ENCODE measurements at places on chromosomes 5 and 9.

DNA sequence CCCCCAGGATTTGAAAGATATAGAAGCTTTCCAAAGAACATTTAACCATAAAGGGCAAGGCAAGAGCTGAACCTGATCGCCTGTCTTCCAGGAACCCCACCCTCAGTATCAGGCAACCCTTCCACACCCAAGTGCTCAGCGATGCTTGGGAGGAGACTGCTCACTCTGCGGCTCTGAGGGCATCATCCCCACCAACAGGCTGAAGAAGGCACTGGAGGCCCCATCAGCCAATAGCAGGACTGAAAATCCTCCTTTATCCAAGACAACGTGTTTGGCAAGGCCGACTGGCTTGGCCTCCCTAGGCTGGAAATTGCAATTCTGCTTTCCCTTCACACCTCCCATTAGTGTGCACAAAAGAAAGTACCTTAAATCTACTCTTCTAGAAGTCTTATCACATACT is 1.4 kb upstream of the PPP2CA start:
- DNase-seq = no peak

DNA sequence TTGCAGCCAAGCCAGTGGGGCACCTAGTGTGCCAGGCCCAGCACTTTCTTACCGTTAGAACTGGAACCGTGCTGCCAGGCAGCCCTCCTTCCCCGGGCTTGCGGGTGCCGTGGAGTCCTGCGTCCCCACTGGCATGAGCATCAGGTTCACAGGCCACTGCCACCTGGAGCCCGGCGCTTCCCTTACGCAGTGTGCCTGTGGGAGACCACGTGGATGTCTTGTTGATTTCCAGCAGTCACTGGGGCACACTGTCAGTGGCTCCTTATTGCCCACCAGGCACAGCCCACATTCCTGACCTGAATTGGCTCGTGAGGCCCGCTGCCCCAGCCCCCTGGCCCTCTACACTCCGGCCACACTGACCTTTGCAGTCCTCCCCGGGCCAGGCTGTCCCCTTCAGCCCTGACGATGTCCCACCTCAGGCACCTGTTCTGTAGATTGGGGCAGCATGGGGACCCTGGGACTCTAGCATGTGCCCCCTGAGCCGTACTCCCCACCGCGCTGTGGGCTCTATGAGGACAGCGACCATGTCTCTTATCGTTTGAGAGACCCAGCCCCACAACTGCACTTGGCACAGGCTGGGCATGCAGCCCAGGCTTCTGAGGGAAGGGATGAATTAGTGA is 10.4 kb upstream of the CEL start:
- DNase-seq = no peak

DNA sequence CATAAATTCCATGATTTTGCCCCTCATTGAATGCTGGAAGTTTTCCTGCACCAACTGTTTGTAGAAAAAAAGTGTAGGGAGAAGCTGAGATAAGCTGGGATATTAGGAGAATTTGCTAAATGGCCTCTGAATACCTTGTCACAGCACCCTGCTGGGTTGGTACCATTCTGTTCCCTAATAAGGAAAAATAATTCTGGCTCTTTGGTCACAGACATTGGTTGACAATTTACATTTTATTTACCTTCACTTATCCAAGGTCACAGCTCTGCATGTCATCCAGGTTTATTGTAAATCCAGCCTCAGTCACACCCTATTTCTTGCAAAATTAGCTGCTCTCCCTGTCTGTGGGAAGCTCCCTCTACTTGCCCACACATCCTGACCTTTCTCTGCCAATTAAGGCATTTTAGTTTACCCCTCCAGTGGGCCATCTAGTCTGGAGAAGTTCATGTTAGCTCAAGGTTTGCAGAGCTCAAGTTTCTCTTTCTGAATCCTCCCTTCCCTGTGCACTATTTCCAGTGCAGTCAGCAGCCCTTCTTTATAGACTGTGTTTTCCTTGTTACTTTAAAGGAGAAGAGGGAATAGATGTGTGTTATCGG is 115.4 kb upstream of the NTRK2 start:
- DNase-seq = no peak

GRCh38 chr5:110769000-110769681 is 30.3 kb downstream of the SLC25A46 start:
- DNase-seq = no peak

DNA sequence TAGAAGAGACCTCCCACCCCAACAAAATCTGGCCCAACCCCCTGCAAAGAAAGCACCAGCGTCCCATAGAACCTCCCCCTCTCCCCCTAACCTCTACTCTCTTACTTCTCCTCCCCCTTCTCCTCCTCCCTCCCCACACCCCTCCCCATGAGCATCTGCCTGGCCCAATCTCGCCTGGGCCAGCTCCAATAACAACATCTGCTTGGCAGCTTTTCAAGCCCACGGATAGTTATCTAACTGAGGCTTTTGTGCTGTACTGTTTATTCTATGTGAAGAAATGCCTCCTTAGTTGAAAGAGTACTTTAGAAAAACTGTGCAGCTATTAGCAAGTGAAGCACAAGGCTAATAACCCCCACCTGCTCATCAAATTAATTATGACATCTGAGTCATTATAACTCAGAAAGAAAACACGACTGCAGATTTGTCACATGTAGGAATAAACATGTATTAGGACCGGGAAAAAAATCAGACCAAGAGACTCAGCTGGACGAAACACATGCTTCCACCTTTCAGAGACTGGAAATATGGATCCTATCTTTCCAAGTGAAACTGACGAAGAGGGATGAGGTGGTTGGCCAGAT is 42.8 kb downstream of the NFIB start:
- DNase-seq = peak; percentile 8

GRCh38 chr5:83368319-83368718 is 103.2 kb upstream of the VCAN start:
- peak; percentile 55 for DNase-seq

DNA sequence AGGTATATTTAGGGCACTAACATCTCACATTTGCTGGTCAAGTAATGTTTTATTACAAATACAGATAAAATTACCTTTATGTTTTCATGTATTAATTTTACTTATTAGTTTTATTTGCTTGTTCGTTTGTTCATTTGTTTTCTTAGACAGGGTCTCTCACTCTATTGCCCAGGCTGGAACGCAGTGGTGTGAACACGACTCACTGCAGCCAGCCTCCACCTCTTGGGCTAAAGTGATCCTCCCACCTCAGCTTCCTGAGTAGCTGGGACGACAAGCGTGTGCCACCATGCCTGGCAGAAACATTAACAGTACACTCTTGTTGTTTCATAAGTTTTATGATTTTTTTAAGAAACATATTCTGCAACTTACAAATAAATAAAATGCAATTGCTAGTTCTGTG is 123.2 kb downstream of the ZNF608 start:
- DNase-seq = no peak

DNA sequence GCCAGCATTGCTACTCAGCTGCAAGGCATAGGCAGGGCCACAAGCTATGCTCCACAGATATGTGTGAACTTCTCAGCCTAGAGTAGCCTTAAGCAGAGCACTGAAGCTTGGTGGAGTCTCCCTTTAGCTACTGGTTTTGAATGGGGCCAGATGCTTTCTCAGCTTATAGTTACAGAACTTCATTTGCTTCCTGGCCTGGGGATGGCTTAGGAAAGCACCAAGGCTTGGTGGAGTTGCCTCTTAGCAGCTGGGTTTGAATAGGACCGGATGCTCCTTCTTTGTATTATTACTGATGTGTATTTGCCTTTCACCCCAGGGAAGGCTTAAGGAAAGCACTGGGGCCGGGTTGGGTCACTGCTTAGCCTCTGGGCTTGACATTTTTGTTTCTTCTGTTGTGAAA is 497.8 kb upstream of the SEMA6A start:
- DNase-seq = no peak

DNA sequence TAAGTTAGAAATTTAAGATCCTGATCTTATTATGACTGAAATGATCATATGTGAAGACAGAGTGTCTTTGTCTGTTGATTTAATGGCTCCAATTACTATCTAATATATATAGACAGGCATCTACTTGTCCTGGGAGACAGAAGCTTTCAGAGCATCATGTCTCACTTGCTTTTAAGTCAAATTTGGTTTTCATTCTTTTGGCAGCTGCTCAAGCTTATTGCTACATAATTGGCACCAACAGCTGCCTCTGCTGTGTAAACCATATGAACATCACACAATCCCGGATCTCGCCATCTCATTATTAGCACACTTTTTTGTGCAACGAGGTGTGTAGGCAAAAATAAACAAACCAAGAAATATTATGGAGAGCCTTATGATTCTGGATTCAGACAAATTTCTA is 1717.9 kb downstream of the EFNA5 start:
- no peak for DNase-seq

GRCh38 chr9:132783006-132783405 is 95.1 kb downstream of the AK8 start:
- no peak for DNase-seq

DNA sequence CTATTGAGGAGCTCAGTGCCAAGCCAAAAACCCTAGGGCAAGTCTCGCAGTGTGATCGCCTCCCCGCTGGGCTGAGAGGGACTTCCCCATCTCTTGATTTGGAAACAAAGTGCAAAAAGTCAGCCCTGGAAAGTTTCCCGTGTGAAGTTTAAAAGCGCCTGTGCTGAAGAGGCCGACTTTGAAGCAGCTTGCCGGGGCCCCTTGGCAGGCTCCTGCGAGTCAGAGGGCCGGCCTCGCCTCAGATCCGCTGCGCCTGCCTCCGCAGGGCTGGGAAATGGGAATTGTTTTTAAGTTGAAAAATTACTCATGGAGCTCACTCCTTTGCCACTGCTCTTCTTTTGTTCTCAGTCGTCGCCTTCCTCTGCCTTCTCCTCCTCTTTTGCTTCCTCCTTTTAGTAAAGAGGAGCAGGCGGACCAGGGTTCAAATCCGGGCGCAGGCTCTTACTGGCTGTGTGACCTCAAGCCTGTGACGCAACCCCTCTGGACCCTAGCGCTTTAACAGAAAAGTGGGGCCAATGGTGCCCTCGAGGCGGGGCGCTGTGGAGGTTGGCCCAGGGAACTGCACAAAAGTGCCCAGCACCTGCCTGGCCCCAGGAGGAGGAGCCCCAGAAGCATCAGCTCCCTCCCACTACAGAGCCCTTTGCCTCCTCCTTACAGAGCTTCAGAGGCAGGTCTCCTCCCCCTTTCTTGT is 14.7 kb upstream of the LHX2 start:
- no peak for DNase-seq

DNA sequence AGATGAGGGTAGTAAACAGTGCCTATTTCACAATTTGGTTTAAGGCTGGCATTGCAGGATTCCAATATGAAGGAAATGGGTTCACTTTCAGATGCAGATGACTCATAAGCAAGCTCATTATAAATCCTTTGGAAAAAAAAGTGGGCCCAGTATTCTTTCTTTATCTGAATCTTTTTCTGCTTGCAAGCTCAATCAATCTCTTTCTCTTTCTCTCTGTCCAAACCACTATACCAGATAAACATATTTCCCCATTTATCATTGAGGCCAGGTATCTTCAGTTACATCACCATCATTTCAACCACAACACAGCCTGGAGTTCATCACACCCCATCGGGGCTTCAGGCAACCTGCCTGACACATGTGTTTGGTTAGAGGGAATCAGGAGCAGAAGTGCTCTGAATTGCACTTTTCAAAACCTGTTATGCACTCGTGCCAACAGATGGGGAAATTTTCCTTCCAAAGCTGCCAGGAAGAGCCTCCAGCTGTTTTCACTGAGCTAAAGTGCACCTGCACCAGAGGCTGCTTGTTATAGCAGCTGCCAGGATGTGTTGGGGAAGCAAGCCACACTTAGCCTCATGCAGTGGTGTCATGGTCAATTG is 30.0 kb upstream of the MAMDC2 start:
- DNase-seq = no peak

DNA sequence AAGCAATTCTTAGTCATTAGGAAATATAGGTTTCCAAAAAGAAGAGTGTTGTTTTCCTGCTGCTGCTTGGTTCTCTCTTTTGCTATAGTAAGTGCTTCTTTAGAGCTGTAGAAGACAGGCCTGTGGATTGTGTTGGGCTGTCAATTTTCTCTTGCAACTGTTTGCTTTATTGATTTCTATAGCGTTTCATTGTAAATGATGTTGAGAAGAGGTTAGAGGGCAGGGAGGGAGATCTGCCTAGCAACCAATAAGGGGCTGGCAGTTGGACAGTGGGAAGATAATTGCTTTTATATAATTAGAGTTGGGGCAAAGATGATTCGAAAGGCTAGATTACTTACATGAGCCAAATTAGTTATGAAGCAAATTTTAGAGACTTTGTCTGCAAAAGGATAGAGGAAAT is 11.1 kb downstream of the UNC13B start:
- DNase-seq = no peak

DNA sequence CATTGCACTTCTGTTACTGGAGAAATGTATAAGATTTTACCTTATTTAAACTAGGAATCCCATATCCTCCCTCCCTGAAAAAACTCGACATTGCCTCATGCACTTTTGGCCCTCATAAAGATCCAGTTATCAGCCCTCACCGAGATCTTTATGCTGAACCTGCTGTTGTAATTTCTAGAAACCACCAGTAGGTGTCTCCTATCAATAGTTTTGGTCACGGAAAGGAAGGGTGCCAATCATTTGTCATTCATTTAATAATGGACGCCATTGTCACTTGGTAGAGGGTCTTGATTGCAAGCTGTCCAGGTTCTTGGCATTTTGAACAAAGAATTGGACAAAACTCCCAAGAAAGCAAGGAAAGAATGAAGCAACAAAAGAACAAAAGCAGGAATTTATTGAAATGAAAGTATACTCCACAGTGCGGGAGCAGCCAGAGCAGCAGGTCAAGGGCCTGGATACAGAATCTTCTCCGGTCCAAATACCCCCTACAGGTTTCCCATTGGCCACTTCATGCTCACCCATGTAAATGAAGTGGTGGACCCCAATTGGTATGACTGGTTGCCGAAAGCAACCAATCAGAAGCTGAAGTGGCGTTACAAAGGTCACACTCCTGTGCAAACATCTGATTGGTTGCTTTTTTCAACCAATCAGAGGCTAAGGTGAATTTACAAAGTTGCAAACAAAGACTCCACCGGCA is 524.3 kb downstream of the PSAT1 start:
- DNase-seq = peak; percentile 30

GRCh38 chr5:5423586-5423985 is 1.1 kb downstream of the ICE1 start:
- DNase-seq = no peak

DNA sequence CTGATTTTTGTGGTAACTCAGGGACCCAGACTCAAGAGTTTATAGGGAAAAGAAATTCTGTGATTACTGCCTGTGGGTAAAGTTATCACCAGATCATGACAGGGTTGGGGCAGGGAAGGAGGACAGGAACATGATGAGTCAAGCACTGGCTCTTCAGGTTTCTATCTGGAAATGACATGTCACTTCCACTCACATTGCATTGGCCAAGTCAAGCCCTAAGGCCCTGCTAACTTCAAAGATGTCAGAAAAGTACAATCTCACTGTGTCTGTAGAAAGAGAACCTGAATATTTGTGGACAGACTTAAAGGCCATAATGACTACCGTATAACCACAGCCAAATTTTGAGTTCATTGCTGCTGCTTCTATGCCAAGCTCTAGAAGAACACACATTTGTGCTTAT is 187.7 kb downstream of the TLE4 start:
- DNase-seq = no peak

GRCh38 chr5:92838253-92838652 is 742.8 kb downstream of the NR2F1-AS1 start:
- DNase-seq = peak; percentile 10

DNA sequence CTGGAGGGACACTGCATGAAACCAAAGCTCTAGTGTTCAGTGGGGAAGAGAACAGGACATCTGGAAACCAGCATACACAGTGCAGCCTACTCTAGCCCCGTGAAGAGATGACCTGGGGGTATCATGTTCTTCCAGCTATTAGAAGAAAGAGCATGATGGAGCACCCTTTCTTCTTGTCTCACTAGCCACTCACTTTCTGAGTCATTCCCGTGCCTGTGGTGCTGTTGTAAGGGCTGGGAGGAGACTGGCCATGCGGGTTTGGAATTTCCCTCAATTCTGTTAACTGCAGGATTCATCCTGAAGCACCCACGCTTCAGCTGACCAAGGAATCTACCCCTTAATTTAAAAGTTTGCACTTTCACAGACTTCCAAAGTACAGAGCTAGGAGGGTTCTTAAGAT is 137.0 kb downstream of the COL23A1 start:
- no peak for DNase-seq
